ENCODE measurements at places on chromosomes 4 and X.
A peak's percentile ranks its signal among the peaks of the same experiment; 100 is the strongest.

GRCh38 chrX:24493740-24494581 lies 28.9 kb downstream of the PDK3 start:
- no peak for DNase-seq

- DNase-seq = no peak
Measured at GRCh38 chr4:53015681-53016080, 153.6 kb downstream of the RASL11B start.

- no peak for DNase-seq
Measured at GRCh38 chr4:140351093-140352075, 22.1 kb upstream of the SCOC start.

GRCh38 chr4:68520985-68521384 lies 55.1 kb downstream of the UGT2B17 start:
- DNase-seq = no peak

- DNase-seq = peak; percentile 45
Measured at GRCh38 chrX:154436983-154437752, at the start of gene GDI1. Gene GDI1, plus strand, starts transcription at chrX:154437154. Its CDS starts 101 bp downstream, at chrX:154437255.

- DNase-seq = no peak
Measured at GRCh38 chr4:10098780-10099160, 17.8 kb downstream of the WDR1 start.

GRCh38 chr4:154485127-154485773 lies 6.3 kb downstream of the DCHS2 start:
- no peak for DNase-seq

DNA sequence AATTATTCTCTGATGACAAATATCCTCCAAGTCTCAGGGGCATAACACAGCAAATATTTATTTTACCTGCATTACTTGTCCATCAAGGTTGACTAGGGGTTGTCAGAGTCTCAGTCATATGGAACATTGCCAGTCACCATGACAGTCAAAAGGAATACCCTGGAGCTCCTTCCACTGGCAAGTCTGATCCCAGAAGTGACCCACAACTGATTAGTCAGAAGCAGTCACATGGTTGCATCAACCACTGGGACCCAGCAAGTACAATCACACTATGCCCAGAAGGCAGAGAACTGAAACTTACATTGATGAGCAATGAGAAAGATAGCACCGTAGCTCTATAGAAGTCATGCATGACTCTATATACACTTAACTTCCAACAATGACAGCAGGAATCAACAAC lies 41.9 kb upstream of the SOD3 start:
- no peak for DNase-seq

GRCh38 chr4:100826067-100826466 lies 308.2 kb upstream of the EMCN start:
- DNase-seq = no peak

- no peak for DNase-seq
Measured at GRCh38 chrX:56281789-56282188, 49.6 kb downstream of the KLF8 start.

DNA sequence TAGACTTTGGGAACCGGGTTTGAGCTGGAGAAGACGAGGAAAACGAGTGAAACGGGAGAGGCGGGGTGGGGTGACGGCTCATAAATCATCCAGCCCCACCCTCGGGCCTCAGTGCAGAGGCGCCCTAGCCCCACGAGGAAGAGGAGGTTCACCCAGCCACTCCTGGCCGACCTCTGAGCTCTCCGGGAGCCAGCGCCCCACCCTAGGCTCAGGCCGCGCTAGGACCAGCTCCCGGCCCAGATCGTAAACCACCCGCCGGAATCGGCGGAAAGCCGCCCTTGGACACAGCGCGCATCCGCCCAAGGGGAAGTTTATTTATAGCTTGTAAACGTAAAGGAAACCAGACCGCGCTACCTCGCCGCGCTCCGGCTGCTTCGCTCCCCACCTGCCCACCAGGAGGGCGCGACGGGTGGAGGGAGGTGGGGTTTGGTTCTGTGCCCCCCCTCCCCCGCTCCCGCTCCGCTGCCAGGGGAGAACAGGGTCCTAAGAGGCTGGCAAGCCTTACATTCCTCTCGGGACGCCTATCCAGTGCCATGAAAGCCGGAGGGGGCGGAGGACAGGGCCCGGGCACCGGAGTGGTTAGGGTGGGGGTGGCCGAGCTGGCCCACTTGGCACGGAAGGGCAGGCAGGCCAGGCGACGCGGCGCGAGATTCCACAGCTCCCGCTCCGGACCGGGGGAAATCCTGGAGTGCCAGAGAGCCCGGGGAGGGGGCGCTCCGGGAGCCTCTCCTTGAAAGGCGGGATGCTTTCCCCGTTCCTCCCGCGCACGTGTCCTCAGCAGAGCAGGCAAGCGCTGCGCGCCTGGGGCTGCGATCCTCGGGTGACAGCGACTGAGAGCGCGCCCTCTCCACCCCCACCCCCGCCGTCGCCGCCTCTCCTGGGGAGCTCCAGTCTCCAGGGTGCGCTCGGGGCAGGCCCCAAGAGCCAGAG lies 84.2 kb downstream of the BCOR start:
- peak; percentile 57 for DNase-seq

GRCh38 chrX:40495659-40496058 lies 85.1 kb upstream of the ATP6AP2 start:
- DNase-seq = no peak

DNA sequence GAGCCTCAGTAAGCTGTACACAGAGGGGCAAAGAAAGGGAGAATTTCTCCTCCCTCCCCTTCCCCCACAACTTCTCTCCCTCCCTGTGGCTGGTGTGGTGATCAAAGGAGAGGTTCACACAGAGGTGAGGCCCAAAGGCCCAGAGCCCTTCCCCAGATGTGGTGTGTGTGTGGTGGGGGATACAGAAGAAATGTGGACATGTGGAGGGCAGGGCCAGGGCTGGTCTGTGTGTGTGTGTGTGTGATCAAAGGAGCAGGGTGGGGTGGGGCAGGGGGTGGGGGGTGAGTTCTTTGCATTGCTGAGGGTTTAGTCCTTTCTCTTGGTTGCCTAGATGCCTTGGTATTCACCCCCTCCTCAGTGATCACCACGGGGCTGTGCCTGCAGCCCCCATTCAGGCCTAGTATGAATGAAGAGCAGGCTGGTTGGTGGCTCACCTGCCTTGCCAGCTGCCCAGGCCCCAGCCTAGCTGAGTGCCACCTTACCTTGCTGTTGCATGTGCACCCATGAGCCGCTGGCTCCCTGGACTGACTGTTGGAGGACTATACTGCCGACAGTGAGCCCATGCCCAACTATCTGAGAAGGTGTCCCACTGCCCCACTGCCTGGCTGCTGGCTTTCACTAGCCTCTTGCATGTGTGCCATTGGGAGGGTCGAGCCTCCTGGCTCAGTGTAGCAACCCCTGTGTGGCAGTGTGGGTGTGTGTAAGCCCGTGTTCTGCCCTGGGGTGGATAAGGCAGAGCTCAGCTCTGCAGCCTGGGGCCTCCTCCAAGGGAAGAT lies 101.9 kb downstream of the EFNB1 start:
- no peak for DNase-seq

DNA sequence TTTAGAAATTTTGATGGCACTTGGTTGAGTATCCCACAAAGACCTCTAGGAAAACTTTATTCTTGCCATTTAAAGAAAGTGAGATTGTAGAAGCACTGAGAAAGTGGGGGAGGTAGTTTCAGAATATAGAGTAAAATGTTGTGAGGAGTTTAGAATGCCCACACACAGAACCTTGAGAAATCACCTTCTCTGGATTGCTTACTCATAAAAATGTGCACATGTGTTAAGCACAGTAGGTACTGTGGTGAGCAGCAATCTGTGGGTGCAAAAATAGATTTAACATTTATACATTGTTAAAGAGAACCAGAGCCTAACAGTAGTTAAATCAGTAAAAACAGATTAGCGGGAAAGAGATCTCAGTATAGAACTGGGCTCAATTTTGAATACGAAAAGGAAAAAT lies 201.2 kb upstream of the NWD2 start:
- DNase-seq = no peak

DNA sequence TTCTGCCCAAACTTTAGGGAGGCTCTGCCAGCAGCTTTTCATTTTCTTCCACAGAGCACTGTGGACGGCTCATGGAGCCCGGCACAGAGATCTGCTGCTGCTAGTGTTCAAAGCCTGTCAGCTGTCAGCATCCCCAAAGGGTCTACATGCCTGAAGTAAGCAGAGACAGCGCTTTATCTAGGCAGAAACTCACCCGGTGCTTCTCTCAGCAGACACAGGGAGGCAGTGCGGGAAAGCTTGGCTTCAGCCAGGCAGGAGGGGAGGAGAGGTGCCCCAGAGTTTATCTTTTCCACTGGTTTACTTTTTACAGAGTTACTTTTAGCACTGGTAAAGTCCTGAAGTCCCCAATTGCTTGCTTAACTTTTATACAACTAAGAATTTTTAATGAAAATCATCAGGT lies 339.3 kb downstream of the NKX6-1 start:
- DNase-seq = no peak
